ENCODE measurements at places on chromosomes 11 and 22. TPM values are rescaled to one million over a fixed set of nuclear protein-coding genes. Genes with fewer than 3 reads are reported as not detected.

CYB5R2 gene
- total RNA-seq = 3.4 TPM

NLRP10 gene
- total RNA-seq = not detected

OR51T1 gene
- not detected for total RNA-seq

CD3G gene
- 145 TPM for total RNA-seq

TREH gene
- not detected for total RNA-seq

FLRT1 gene
- total RNA-seq = not detected

YPEL1 gene
- 1.3 TPM for total RNA-seq

SCN3B gene
- not detected for total RNA-seq

DNA sequence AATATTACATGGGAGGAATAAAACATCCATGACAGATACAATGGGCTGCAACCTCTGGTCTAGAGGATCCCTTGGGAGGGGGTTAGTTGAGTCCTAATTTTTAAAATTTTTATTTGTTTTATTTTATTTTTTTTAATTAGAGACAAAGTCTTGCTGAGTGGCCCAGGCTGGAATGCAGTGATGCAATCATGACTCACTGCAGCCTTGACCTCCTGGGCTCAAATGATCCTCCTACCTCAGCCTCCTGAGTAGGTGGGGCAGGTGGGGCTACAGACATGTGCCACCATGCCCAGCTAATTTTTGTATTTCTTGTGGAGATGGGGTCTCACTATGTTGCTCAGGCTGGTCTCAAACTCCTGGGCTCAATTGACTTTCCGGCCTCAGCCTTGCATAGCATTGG is 43.1 kb downstream of the FDX1 start:
- no peak overlapping the region for H3K27ac ChIP-seq
- no peak for DNase-seq
- no peaks in the 10 kb centered on the region for H3K27me3 ChIP-seq
- H3K36me3 ChIP-seq = peaks cover 12% of the 10 kb centered on the region
- H3K4me1 ChIP-seq = peaks cover 6% of the 10 kb centered on the region

DNA sequence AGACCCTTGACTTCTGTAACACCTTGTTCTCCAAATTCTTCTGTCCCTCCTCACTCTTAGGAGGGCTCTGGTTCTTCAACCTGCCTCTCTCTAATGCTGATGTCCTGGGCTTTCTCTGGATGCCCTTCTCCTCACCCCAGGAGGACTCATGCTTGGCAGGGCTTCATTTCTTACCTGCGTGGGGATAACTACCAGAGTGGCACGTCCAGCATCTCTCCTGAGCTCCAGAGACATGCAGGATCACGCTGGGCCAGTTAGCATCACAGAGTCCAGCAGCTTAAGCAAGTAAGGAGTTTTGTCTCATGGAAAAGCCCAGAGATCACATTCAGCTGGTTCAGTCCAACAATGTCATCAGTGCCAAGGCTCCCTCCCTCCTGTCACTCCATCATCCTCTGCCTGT is 36.4 kb downstream of the RTL6 start:
- peaks cover 4% of the 10 kb centered on the region for H3K36me3 ChIP-seq
- H3K27ac ChIP-seq = no peak overlapping the region
- DNase-seq = no peak

GRCh38 chr11:38796281-38796680 is 2198.2 kb upstream of the RAG2 start:
- H3K36me3 ChIP-seq = no peaks in the 10 kb centered on the region
- no peaks in the 10 kb centered on the region for H3K4me1 ChIP-seq
- no peak overlapping the region for H3K4me3 ChIP-seq
- H3K27ac ChIP-seq = no peak overlapping the region
- DNase-seq = no peak

DNA sequence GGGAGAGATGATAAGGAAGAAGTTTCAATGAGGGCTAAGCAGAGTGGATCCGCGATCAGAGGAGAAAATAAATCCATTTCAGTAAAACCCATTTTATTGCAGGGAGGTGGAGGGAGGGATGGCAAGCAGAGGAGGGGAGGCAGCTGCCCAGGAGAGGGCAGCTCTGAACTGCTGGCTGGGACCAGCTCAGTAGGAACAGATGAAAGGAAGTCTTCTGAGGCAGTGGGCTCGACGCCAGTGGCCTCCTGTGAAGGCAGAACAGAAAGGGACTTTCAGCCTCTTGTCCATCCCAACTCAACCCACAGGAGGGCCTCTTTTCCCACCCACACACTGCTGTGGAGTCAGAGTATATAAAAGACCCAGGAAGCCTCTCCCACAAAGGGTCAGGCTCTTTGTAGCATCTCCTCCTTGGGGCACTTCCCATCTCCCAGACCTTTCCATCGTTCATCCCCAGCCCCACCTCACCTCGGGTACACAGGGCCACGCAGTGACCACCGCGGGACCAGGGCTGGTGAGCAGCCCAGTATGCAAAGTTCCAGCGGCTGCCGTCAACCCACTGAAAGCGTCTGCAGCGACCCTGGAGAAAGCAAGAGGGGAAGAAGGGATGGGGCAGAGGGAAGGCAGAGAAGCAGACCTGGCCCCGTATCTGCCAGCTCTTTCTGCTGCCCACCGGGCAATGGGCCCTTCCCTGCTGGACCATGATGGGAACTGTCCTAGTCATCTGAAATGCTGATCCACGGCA is 3.0 kb downstream of the PRG2 start:
- DNase-seq = no peak
- H3K4me1 ChIP-seq = no peaks in the 10 kb centered on the region
- peaks cover 4% of the 10 kb centered on the region for H3K27me3 ChIP-seq
- H3K4me3 ChIP-seq = no peak overlapping the region
- H3K27ac ChIP-seq = no peak overlapping the region

GRCh38 chr11:120660024-120660565 is 148.5 kb downstream of the GRIK4 start:
- peak; percentile 67 for DNase-seq
- peaks cover 8% of the 10 kb centered on the region for H3K27me3 ChIP-seq
- no peak overlapping the region for H3K27ac ChIP-seq
- no peak overlapping the region for H3K4me3 ChIP-seq

- peaks cover 17% of the 10 kb centered on the region for H3K4me1 ChIP-seq
- peak; percentile 77 for DNase-seq
- peak overlapping the region; percentile 29 for H3K27ac ChIP-seq
- H3K36me3 ChIP-seq = no peaks in the 10 kb centered on the region
- peaks cover 30% of the 10 kb centered on the region for H3K27me3 ChIP-seq
These were observed 1.6 kb downstream of the MCAM start for GRCh38 chr11:119315131-119316015.

DNA sequence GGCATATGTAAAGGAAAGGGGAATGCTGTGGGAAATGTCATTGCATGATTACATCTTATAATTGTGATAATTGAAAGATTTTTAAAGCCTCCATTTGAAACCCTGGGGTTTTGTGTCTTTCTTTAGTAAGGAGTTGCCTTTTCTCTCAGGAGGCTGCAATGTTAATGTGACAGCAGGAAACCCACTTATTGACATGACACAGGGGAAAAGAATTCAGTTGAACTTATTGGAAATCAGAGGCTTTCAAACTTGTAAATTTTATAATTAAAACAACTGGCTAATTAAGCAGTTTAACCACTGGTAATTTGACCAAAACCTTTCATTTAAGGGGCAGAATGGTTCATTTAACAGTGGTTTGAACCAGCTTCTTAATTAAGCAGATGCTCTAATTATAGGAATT is 31.2 kb downstream of the MRPL48 start:
- H3K4me3 ChIP-seq = no peak overlapping the region
- H3K27me3 ChIP-seq = no peaks in the 10 kb centered on the region
- peaks cover 5% of the 10 kb centered on the region for H3K36me3 ChIP-seq
- H3K27ac ChIP-seq = no peak overlapping the region
- H3K4me1 ChIP-seq = peaks cover 6% of the 10 kb centered on the region
- DNase-seq = no peak

- no peaks in the 10 kb centered on the region for H3K27me3 ChIP-seq
- no peak overlapping the region for H3K4me3 ChIP-seq
- no peak for DNase-seq
- peaks cover 27% of the 10 kb centered on the region for H3K36me3 ChIP-seq
- H3K4me1 ChIP-seq = peaks cover 27% of the 10 kb centered on the region
These were observed 4.6 kb upstream of the TM7SF2 start for GRCh38 chr11:65107078-65107477.

- peaks cover 5% of the 10 kb centered on the region for H3K27me3 ChIP-seq
- H3K27ac ChIP-seq = no peak overlapping the region
- H3K4me3 ChIP-seq = no peak overlapping the region
- H3K4me1 ChIP-seq = peaks cover 1% of the 10 kb centered on the region
- no peak for DNase-seq
These were observed 101.7 kb upstream of the GRAMD1B start for GRCh38 chr11:123328281-123328867.

- no peak overlapping the region for H3K27ac ChIP-seq
- H3K4me3 ChIP-seq = no peak overlapping the region
- peaks cover 14% of the 10 kb centered on the region for H3K36me3 ChIP-seq
These were observed 8.4 kb downstream of the SLC29A2 start for GRCh38 chr11:66363187-66363601.

DNA sequence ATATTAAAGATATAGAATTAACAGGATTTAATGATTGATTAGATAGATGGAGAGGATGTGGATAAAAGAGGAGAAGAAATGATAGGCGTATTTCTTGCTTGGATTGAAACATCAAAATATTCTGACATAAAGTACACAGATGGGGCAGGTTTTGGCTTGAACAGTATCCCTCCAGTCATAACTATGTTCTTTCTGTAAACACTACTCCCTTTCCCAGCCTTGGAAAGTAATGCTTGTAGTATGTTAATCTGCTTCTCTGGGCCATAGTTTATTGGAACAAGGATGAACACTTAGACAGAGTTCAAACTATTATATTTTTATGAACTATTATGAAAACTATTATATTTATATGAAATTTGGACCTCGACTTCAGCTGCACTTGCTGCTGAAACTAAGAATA is 419.2 kb downstream of the AASDHPPT start:
- H3K36me3 ChIP-seq = no peaks in the 10 kb centered on the region
- no peak overlapping the region for H3K4me3 ChIP-seq
- no peaks in the 10 kb centered on the region for H3K27me3 ChIP-seq
- no peak overlapping the region for H3K27ac ChIP-seq
- no peak for DNase-seq

GRCh38 chr22:24137595-24137994 is 43.7 kb upstream of the SUSD2 start:
- no peaks in the 10 kb centered on the region for H3K27me3 ChIP-seq
- H3K4me1 ChIP-seq = peaks cover 35% of the 10 kb centered on the region
- H3K4me3 ChIP-seq = no peak overlapping the region
- no peak overlapping the region for H3K27ac ChIP-seq
- H3K36me3 ChIP-seq = peaks cover 43% of the 10 kb centered on the region
- DNase-seq = no peak

DNA sequence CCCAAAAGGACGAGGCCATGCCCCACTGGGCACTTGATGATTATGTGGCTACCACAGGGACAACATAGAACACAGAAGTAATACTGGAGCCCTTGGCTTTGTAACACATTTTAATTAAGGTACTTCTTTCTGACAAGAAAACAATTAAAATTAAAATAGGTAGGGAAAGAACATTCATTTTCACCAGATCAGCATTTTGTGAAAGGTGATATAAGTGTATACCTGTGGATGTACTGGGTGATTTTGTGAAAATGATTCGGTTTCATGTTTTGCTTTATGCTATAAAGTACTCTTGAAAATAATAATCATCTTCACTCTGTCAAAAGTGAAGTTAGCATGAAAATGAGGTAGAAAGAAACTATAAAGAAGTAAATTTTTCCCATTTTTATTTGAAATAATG is 876 bp downstream of the MS4A12 start:
- no peak for DNase-seq
- no peaks in the 10 kb centered on the region for H3K36me3 ChIP-seq
- peaks cover 31% of the 10 kb centered on the region for H3K27me3 ChIP-seq
- no peak overlapping the region for H3K27ac ChIP-seq
- no peaks in the 10 kb centered on the region for H3K4me1 ChIP-seq

DNA sequence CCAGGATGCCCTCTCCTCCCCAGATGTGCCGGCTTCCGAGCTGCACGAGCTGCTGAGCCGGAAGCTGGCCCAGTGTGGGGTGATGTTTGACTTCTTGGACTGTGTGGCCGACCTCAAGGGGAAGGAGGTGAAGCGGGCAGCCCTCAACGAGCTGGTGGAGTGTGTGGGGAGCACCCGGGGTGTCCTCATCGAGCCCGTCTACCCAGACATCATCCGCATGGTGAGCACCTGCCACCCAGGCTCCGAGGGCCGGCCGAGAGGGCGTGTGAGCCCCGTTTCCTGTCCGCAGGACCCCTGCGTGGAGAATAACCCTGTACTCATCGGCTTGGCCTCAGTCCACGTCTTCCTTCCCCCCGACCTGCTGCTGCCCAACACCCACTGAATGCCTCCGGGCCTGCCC is 2.2 kb downstream of the PPP2R5B start:
- H3K27me3 ChIP-seq = no peaks in the 10 kb centered on the region
- no peak for DNase-seq
- no peak overlapping the region for H3K27ac ChIP-seq
- H3K4me3 ChIP-seq = peak overlapping the region; percentile 20
- peaks cover 22% of the 10 kb centered on the region for H3K36me3 ChIP-seq

- no peaks in the 10 kb centered on the region for H3K27me3 ChIP-seq
- H3K27ac ChIP-seq = no peak overlapping the region
- no peak for DNase-seq
- peaks cover 10% of the 10 kb centered on the region for H3K36me3 ChIP-seq
These were observed 10.2 kb downstream of the SIRT3 start for GRCh38 chr11:225734-226453.

- H3K36me3 ChIP-seq = no peaks in the 10 kb centered on the region
- H3K4me1 ChIP-seq = no peaks in the 10 kb centered on the region
- H3K4me3 ChIP-seq = no peak overlapping the region
- no peak overlapping the region for H3K27ac ChIP-seq
- no peak for DNase-seq
These were observed 1035.0 kb downstream of the TBC1D22A start for GRCh38 chr22:47797342-47797945.

GRCh38 chr11:86245369-86246292 is 1.1 kb downstream of the EED start:
- H3K4me3 ChIP-seq = no peak overlapping the region
- H3K27ac ChIP-seq = no peak overlapping the region
- H3K27me3 ChIP-seq = no peaks in the 10 kb centered on the region
- peak; percentile 79 for DNase-seq
- peaks cover 29% of the 10 kb centered on the region for H3K36me3 ChIP-seq
- peaks cover 35% of the 10 kb centered on the region for H3K4me1 ChIP-seq

DNA sequence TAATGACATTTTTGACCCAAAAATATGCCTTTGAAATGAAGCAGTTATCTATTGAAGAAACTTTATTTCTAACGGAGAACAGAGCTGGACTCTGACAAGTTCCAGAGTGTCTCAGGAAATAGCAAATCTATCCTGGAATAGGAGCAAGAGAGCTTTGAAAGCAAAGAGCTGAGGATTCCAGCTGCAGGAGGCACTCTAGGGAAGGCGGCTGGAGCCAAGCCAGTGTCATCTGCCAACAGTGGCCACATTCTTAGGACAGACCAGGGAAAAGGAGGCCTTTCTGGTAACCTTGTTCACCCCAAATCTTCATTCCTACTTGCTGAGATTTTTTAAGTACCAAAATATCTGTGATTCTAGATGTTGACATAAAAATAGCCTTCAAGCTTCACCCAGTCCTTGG is 493.5 kb upstream of the B3GAT1 start:
- H3K36me3 ChIP-seq = no peaks in the 10 kb centered on the region
- no peaks in the 10 kb centered on the region for H3K4me1 ChIP-seq
- no peak overlapping the region for H3K4me3 ChIP-seq
- H3K27me3 ChIP-seq = no peaks in the 10 kb centered on the region
- no peak overlapping the region for H3K27ac ChIP-seq
- no peak for DNase-seq

GRCh38 chr11:108985236-108985944 is 320.5 kb downstream of the DDX10 start:
- no peak overlapping the region for H3K27ac ChIP-seq
- H3K4me3 ChIP-seq = no peak overlapping the region
